Left forelimb (tissue), 1 donor: ENCODE measurements at places on chromosomes 16 and 17.

DNA sequence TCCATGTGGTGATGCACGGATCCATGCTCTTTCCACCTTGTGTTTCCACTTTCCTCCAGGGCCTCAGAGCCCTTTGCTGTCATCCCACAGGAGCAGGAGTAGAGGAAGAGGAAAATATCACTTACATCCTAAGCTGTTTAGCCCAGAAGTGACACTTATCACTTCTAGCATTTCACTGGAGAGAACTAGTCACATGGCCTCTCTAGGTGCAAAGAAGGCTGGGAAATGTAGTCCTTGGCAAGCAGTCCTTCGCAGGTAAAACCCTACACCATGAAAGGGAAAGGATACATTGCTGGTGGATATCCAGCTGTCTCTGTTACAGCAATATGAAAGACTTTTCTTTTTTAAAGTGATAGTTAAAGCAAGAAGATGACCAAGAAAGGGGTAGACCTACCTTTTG, 185.9 kb downstream of the RGS9 start:
- DNase-seq: no peak

GRCh38 chr17:17694169-17695081, 13.2 kb downstream of the RAI1 start:
- DNase-seq: peak; percentile 88

DNA sequence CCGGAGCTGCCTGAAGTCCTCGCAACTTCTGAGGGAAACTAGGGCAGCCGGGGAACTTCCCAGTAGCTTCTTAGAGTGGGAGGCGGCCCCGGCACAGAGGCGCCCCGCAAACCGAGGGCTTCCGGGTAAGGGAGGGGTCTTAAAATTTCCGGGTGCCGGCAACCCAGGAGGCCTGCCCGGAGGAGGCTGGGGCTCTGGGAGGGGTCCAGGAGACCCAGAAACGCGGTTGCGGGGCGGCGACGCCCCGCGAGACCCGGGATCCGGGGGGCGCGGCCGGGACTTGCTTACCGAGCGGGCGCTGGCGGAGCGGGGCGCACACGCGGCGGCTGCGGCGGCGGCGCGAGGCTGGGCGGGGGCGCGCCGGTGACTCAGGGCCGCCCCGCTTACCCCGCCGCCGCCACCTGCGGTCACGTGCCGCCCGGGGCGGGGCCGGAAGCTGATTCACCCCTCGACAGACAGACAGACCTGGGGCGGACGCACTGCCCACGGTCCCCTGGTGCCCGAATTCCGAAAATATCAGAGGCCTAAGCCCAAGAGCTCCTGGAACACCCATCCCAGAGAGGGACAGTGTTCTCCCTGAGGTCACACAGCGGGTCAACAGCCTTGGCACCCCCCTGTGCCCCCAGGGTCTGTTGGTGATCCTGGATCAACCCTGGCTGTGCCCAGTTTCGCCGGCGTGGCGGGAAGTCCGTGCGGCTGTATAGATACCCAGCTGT, at the start of gene FAM83G:
TSS of gene FAM83G (minus strand) at position 344 of the 716 bp plus-strand sequence. CDS start 723 bp downstream, outside the sequence.
- no peak for DNase-seq

GRCh38 chr17:80811181-80812105, 180.2 kb upstream of the CHMP6 start:
- peak; percentile 25 for DNase-seq

GRCh38 chr16:21260870-21261791, 17.0 kb downstream of the CRYM start:
- no peak for DNase-seq

DNA sequence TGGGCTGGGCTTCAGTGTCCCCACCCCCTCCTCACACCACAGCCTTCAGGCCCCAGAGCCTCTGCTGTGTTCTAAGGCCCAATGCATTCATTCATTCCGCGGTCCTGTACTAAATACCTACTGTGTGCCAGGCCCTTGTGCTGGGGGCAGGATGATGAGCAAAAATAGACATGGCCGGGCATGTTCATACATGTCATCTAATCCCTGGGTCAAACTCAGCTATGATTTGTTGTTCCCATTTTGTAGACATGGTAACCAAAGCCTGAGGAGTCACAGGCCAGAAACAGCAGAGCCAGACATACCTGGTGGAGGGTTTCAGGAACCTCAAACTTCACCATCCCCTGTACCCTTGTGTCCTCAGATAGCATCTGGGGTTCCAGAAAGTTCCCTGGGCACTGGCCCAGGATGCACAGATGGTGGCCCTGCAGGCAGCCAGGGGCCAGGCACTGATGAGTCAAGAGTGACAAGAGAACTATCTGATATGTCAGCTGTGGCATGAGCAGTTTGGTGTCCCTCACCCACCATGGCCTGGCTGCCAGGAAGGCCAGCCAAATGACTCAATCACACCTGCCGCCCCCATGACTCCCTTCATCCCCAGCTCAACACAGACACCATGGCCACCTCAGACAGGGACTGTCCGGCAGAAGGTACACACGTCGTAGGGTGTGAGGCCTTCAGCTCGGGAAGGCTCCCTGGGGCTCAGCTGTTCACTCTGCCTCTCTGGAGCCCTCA, 2.7 kb upstream of the RRAD start:
- no peak for DNase-seq

DNA sequence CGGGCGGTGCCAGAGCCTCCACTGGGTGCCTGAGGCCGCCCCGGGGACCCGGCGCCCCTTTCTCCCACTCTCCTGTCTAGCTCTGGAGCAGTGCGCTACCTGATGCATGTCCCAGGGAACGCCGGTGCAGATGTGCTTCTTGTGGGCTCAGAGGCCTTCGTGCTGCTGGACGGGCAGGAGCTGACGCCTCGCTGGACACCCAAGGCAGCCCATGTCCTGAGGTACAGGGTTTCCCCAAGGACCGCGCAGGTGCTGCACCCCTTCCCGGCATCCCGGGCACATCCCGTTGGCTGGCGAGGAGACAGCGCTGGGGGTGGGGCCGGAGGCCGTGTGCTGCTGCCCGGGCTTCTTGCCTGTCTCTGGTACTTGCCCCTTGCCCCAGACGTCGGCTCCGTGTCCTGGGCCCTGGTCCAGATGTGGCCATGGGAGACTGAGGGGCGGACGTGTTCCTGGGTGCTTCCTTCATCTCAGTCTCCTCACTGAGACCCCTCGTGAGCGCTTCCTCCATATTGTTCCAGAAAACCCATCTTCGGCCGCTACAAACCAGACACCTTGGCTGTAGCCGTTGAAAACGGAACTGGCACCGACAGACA, 12.5 kb downstream of the RGS11 start:
- no peak for DNase-seq

DNA sequence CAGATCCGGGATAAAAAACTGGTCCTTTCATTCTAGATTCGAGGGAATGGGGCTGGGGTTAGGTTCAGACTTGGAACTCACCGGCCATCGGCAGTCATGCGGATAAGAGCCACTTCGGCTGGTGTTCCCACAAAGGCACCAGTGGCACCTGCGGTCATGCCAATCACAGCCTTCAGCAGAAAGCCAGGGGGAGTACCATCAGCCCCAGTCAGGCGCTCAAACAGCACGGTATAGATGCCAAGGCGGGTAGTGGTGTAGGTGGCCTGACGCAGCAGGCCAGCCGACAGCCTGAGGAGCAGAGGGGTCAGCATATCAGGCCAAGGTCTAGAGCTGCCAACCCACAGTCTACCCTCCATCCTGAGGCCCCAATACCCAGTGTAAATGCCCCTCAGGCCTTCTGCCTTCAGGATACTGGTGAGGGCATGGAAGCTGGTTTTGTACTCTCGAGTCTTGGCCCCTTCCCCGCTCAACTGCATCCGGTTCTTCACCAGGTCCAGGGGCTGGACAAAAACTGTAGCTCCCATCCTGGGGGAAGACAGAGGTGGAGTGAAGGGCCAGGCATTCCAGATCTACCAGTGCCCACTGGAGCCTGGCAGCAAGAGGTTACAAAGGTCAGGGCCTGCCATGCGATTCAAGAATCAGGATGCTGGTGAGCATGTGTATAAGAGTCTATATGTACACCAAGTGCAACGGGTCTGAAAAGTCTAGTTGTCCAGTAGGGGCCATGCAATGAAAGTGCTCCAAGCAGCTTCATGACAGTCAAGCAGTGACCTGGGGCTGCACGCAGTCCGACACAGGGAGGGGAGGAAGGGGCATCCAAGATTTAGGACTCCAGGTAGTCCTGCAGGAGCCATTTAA, 929 bp downstream of the SLC25A11 start:
- no peak for DNase-seq

- DNase-seq: no peak
Observed at GRCh38 chr17:78828470-78829185, 12.0 kb downstream of the USP36 start.

GRCh38 chr17:77829843-77830799, 128.4 kb upstream of the TNRC6C start:
- DNase-seq: peak; percentile 75

DNA sequence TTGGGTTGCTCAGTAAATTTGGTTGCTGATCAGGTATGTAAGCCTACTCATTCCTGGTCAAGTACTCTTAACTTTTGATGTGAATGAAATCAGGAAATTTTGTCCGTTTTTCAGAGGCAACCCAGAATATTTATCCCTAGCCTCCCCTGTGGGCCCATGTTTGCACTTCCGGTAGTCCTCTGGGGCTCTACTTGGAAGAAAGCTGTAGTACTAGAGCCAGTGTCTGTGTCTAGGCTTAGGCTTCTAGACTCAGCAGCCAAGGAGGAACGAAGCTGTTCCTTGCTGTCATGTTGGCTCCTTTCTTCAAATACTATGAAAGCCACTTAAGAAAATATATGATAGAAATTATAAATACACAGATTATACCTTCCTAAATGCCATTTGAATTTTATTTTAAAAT, 21.2 kb downstream of the ESRP2 start:
- DNase-seq: no peak

GRCh38 chr16:66422366-66422765, 4.7 kb upstream of the BEAN1 start:
- DNase-seq: no peak

GRCh38 chr17:28473542-28473941, at the start of gene SLC13A2:
Gene SLC13A2 (plus strand): TSS chr17:28473644. CDS start chr17:28473713, 69 bp downstream.
- no peak for DNase-seq

DNA sequence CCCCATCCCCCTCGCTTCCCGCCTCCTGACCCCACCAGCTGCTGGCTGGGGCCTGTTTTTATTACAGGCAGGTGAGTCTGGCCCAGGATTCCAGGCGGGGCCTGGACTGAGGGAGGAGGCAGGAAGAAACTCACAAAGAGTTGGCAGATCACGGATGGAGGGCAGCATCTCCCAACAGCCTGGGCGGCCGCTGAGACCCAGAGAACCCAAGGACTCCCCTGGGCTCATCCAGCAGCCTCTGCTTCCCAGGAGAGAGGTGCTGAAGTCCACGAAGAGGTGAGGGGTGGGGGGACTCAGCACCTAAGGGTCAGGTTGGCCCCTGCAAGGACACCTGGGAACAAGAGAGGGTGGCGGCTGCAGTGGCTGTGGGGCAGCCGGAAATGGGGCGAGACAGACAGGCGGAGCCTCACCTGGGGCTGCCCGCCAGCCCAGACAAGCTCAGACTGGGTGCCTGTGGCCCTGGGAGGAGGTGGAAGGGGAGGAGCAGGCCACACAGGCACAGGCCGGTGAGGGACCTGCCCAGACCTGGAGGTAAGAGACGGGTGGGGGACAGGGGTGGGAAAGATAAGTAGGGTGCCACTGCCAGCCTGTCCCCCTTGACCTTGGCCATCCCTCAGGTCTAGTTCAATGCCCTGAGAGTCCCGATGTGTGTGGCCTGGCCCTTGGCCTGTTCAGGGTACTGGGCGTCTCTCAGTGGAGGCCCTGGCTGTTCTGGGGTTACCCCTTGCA, 8.7 kb upstream of the ADGRG1 start:
- peak; percentile 37 for DNase-seq

GRCh38 chr16:65618333-65618732, 496.5 kb upstream of the CDH11 start:
- no peak for DNase-seq

DNA sequence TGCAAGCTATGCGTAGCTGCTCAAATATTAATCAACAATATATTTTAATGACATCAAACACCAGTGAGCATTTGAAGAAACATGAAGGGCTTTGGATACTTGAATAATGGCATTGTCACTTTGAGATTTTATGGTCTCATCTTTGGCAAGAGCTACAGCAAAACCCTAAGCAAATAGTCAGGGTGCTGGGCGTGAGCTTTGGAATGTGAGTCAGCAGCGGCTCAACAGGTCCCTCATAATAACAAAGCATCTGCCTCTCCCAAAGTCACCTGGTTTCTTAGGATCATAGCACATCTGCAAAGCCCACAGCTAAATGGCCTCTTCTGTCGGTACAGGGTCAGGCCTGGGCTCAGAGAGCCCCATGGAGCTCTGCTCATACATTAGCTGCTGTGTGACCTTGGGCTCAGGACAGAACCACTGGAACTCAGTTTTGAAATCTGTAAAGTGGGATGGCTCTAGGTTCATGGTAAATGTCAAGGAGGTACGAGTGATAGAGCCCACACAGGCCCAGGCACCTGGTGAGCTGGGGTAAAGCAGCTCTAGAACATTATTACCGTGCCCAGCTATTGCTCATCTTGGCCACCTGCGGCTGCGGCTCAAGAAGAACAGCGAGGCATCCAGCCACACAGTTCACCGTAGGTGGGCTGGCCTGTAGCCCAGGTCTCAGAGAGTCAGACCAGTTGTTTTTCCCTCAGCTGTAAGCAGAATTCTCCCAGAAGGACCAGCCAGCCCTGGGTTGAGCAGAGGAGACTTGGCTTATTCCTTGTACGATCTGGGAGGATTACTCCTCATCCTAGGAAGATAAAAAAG, 544.5 kb upstream of the CDH11 start:
- DNase-seq: no peak

DNA sequence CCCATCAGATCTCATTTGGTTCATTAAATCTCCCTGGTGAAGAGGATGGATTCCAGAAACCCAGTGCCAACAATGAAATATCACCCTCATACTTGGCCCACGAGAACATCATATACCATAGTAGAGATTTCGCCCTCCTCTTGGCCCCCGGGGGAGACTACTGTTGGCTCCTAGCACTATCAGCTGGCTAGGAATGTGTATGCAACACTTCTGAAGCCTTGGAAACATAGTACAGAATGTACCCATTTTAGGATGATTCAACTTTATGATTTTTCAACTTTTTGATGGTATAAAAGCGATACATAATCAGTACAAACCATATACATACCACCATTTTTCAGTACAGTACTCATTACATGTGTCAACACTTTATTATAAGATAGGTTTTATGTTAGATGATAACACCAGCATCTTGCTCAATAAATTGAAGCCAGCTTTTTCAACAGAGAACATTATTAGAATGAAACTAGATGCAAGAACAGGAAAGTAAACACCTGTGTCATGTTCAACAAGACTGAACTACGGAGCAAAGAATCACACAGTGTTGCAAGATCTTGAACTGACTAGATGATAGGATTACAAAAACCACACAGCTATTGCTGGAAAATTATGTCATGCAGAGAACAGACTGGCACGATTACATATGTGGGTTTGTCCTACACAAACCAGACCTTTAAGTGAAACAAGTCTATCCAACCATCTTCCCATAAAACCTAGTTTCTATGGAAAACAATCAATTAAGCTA, 17.2 kb downstream of the RSL1D1 start:
- no peak for DNase-seq

DNA sequence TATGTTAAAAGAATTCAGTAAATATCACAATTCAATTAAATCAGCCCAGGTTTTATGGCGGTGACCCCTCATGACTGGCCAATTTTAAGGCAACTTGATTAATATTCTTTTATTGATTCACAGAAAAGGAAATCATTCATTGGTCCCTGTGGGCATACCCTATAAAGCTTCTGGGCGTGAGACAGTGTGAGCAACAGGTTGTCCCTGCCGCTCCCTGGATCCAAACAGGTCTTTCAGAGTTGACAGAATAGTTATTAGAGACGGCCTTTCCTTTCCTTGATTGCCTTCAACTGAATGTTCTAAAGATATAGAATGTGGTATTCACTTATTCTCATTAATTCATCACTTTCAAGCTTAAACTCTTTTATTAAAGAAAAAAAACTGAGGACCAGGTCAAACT, 433.9 kb downstream of the KCNJ2 start:
- DNase-seq: no peak
